ENCODE measurements at places on chromosomes 6 and 20. TPM values are rescaled to one million over a fixed set of nuclear protein-coding genes. Genes with fewer than 3 reads are reported as not detected.

The SLC12A5 gene
- total RNA-seq, result not detected

DNA sequence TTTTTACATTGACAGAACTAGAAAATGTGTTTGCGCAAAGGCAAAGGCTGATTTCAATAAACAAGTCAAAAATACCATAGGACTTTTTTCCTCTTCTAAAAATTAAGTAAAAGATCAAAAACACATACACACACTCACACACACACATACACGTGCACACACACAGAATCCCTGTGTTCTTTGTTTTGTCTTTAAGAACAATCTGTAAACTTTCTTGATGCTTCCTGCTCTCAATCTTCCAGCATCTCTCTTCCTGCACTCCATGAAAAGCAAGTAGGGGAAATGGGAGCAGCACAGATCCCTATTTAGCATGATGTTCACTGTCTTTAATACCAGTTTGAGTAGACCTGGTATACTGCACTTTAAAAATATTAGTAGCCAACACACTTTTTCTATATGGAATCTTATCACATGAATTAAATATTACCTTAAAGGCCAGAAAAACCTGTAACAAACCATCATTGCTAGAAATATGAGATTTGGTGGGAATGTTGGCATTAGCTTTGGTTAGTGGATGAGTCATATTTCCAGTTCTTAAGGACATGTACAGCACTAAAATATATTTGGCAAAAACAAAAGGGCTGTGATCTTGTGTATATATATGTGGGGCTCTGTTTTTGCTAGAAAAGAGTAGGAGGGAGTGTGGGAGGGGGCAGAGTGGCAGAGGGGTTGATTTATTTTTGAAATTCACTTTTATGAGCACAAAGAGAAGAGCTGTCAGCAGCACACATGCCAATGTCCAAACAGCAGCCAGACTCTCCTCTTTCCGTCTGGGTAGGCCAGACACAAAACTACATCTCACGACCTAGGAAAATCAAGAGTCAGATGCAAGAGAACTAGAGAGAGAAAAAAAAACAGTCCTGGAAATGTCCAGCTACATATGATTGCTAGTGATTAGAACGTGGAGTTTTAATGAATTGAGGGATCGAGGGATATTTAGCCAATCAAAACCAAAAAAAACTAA is 4.6 kb downstream of the PTPRK start:
- H3K27me3 ChIP-seq, result no peaks in the 10 kb centered on the region
- H3K27ac ChIP-seq, result peak overlapping the region; percentile 63
- no peaks in the 10 kb centered on the region for H3K36me3 ChIP-seq
- peak overlapping the region; percentile 4 for H3K4me3 ChIP-seq

The HTR1B gene
- 2.6 TPM for total RNA-seq

DNA sequence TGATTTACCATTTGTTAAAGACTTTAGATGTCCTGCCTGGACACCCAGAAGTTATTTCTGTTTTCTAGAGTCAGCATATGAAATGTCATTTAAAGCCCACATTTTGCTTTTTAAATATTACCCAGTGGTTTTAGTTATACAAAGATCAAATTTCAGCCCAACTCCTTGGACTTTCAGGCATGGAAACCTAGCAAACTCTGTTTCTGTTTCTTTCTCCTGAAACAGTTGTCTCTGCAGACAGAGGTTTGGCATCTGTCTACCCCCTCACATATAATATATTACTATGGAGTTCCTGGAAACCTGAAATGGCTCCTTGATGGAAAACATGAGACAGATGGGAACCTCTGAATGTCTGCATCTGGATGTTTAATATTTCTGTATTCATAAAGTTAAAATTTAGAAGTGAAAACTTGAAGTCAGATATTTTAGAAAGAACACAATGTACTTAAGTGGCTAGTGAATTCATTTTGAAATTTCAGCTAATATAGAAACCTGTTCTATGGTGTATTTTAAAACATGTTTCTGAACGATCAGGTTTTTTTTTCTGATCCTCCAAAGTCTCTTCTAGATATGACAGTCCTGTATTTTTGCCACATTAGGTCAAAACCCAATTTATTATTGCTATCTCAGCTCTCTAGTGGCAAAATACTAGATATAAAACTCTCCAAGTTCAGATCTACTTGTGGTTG is 743.3 kb downstream of the CD109 start:
- no peak overlapping the region for H3K4me3 ChIP-seq
- peaks cover 8% of the 10 kb centered on the region for H3K4me1 ChIP-seq
- no peaks in the 10 kb centered on the region for H3K36me3 ChIP-seq
- no peaks in the 10 kb centered on the region for H3K27me3 ChIP-seq
- no peak for DNase-seq

The BACH2 gene
- total RNA-seq, result 5.6 TPM

- H3K4me3 ChIP-seq, result no peak overlapping the region
- H3K27ac ChIP-seq, result no peak overlapping the region
- no peaks in the 10 kb centered on the region for H3K27me3 ChIP-seq
- no peak for DNase-seq
Measured at GRCh38 chr20:43972051-43972450, 57.4 kb downstream of the TOX2 start.

The MAP7 gene
- total RNA-seq, result 1.9 TPM

The CLPSL1 gene
- total RNA-seq, result not detected

All from esophagus muscularis mucosa (tissue), 4 donors.